ENCODE measurements at places on chromosomes 5 and 9. TPM values are rescaled to one million over a fixed set of nuclear protein-coding genes. Genes with fewer than 3 reads are reported as not detected.

- no peak for DNase-seq
Observed at GRCh38 chr9:137034039-137034708, 2.3 kb upstream of the FUT7 start.

Gene TAS2R1
- total RNA-seq, result not detected

DNA sequence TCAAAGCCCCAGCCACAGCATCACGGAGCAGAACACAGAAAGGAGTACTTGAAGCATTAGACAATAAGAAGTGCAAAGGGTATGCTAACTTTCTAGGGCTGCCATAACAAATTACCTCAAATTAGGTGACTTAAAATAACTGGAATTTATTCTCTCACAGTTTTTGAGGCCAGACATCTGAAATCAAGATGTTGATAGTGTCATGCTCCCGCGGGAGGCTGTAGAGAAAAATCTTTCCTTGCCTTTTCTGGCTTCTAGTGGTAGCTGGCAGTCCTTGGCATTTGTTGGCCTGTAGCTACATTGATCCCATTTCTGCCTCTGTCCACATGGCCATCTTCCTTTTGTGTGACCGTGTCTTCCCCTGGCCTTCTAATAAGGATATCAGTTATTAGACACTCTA, 51.9 kb upstream of the SPDL1 start:
- no peak for DNase-seq

DNA sequence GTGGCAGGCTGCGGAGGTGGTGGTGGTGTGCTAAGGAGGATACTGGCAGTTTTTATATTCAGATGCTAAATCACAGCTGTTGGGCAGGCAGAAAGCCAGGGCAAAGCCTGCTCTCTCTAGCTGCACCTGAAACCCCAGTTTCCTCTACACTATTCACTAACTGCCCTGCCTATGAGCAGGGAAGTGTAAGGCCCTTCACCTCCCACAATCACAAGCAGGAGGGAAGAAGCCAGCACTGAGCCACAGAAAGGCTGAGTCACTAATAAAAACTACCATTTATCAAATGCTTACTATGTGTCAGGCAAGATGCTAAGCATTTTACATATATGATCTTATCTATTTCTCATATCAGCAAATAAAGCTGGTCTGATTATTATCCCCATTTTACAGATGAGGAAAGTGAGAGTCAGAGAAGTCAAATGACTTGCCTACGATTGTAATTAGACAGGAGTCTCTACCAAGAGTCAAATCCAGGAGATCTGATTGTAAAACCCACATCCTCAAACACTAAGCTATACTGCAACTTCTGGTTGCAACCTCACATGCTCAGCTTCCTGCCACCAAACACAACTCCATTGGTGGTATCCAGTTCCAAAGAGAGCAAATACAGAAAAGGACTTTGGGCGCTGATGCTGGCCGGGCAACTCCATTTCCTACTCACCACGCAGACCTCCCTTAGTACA, 17.7 kb upstream of the IL6ST start:
- peak; percentile 88 for DNase-seq

GRCh38 chr5:126369083-126369482, 54.1 kb upstream of the GRAMD2B start:
- DNase-seq, result no peak

Gene GPR107
- total RNA-seq, result 30.9 TPM

DNA sequence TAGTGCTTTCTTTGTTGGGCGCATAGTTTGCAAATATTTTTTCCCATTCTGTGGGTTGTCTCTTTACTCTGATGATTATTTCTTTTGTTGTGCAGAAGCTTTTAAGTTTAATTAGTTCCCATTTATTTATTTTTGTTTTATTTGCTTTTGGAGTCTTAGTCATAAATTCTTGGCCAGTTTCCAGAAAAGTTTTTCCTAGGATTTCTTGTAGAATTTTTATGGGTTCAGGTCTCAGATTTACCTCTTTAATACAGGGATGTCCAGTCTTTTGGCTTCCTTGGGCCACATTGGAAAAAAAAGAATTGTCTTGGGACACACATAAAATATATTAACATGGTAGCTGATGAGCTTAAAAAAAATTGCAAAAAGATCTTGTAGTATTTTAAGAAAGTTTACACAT, 122.0 kb downstream of the WDR70 start:
- DNase-seq, result peak; percentile 12
